ENCODE measurements at places on chromosomes 3 and 15.

DNA sequence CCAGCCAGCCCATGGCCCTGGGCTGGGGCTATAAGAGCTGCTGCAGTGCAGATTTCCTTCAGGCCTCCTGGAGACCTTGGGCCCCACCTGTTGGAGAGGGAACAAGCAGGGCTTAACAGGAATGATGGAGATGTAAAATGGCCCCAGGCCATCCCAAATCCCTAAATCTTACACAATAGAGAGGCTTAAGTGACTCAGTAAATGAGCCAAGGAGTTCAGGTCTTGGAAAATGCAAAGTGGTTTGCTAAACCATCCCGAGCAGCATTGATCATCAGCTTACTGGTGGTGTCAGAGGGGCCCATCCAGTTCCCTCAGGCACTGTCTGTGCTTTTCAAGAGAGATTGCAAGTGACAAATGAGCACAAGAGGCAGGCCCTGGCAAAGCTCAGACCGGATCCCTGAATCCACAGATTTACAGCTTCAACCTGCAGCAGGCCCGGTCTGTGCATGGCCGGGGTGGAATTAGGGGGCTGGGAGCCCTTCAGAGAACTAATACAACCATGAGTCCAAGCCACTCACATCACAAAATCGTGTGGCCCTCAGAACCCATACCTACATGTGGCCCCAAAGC lies 325.4 kb downstream of the UACA start:
- no peak for DNase-seq

- no peak for DNase-seq
These were observed 35.6 kb downstream of the APBA2 start for GRCh38 chr15:28921336-28921735.

DNA sequence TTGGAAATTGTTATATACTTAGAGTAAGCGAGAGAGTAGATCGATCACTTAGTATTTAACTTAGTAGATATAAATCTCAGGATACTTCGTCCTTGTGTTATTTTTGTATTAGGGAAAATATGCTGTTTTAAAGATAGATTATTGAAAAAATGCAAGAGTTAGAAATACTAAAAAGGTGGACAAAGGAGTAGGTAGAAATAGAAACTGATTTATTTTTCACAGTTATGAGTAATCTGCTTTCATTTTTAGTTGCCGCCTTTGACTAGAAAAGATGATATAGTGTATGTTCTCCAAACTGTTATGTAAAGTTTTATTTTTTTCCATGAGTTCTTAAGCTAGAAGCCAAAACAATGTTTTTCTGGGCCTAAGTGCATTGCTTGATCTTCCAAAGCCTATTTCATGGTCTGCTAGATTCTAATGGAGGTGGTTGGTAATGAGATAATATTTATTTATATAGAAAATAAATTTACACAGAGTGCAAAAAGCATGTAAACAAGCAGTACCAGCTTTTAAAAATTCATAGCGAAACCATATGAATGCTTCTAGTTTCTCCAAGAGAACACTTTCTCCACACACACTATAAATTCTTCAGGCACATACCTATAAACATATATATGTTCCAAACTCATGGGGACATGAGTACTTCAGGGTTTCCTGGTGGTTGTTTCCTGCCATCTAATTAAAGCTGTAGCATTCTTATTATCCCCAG lies 61.1 kb downstream of the DIPK2A start:
- DNase-seq: no peak

DNA sequence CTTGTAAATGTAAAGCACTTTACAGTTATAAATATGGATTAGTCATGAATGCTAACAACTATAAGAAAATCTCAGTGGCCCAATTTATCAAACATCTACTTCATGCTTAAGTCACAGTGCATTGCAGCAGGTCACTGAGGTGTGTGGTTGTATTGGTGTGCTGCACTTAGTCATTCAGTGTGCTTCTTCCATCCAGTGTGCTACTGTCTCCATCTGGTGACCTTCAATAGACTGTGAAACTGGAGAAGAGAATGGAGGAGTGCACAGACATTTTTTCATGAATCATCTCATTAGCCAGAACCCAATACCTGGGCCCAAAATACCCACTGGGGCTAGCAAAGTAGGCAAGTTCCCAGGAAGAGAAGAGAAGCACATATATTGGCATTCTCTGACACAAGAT lies 199.6 kb downstream of the SHOX2 start:
- no peak for DNase-seq

- no peak for DNase-seq
These were observed 122.7 kb downstream of the PLD1 start for GRCh38 chr3:171687581-171687980.

- no peak for DNase-seq
These were observed 327.8 kb upstream of the ATP11B start for GRCh38 chr3:182465301-182466185.

GRCh38 chr3:133821767-133822638 lies 16.4 kb downstream of the SRPRB start:
- no peak for DNase-seq

GRCh38 chr15:99348412-99348811 lies 97.1 kb downstream of the LRRC28 start:
- no peak for DNase-seq
